ENCODE measurements at places on chromosomes 12 and 14. TPM values are rescaled to one million over a fixed set of nuclear protein-coding genes. Genes with fewer than 3 reads are reported as not detected.

PLA2G1B gene
- total RNA-seq, result not detected

LGALS3 gene
- 1,380 TPM for total RNA-seq

ZBTB39 gene
- total RNA-seq, result 8.6 TPM

PTPRQ gene
- not detected for total RNA-seq

VRTN gene
- not detected for total RNA-seq

ARF6 gene
- 123 TPM for total RNA-seq

FOXG1 gene
- total RNA-seq, result not detected

AEBP2 gene
- 57.2 TPM for total RNA-seq

HOXC6 gene
- total RNA-seq, result 0.32 TPM

DUSP6 gene
- 65.0 TPM for total RNA-seq

CD69 gene
- 3.2 TPM for total RNA-seq

ARHGAP9 gene
- total RNA-seq, result 8.8 TPM

INSM2 gene
- not detected for total RNA-seq

TDRD9 gene
- total RNA-seq, result 0.98 TPM

CFAP54 gene
- 0.43 TPM for total RNA-seq

SOAT2 gene
- total RNA-seq, result not detected

ATXN2 gene
- 55.4 TPM for total RNA-seq

DAO gene
- 4.8 TPM for total RNA-seq

TAS2R7 gene
- not detected for total RNA-seq

METTL3 gene
- total RNA-seq, result 33.8 TPM

CCDC175 gene
- total RNA-seq, result 0.09 TPM

SUDS3 gene
- 35.2 TPM for total RNA-seq

TAS2R10 gene
- total RNA-seq, result 0.87 TPM

GALNT9 gene
- not detected for total RNA-seq

TCL1B gene
- not detected for total RNA-seq

LAG3 gene
- total RNA-seq, result 4.7 TPM

ORAI1 gene
- total RNA-seq, result 17.6 TPM

PRIMA1 gene
- total RNA-seq, result 3.0 TPM

TTC7B gene
- 72.8 TPM for total RNA-seq

PMCH gene
- total RNA-seq, result not detected

HEATR5A gene
- 56.8 TPM for total RNA-seq

DCP1B gene
- total RNA-seq, result 27.3 TPM

APOLD1 gene
- 12.9 TPM for total RNA-seq

ANKRD33 gene
- total RNA-seq, result 0.46 TPM

CCDC177 gene
- not detected for total RNA-seq

RPL10L gene
- 15.8 TPM for total RNA-seq

JDP2 gene
- total RNA-seq, result 17.7 TPM

RASSF8 gene
- 3.2 TPM for total RNA-seq

APPL2 gene
- total RNA-seq, result 138 TPM

RHOF gene
- total RNA-seq, result 45.5 TPM

UNC79 gene
- 0.12 TPM for total RNA-seq

FAM90A1 gene
- total RNA-seq, result not detected

GARIN6 gene
- not detected for total RNA-seq

NTF3 gene
- 1.4 TPM for total RNA-seq

EMC9 gene
- 20.4 TPM for total RNA-seq

PRKCH gene
- 12.3 TPM for total RNA-seq

NR4A1 gene
- 44.6 TPM for total RNA-seq

ACOT6 gene
- total RNA-seq, result not detected

SDR39U1 gene
- 43.3 TPM for total RNA-seq

MGP gene
- 655 TPM for total RNA-seq

PDZRN4 gene
- 46.9 TPM for total RNA-seq

LMNTD1 gene
- 0.76 TPM for total RNA-seq

SMIM41 gene
- 0.32 TPM for total RNA-seq

IL22 gene
- not detected for total RNA-seq

Measured in mucosa of descending colon (tissue), 3 donors.